CD8-positive, alpha-beta memory T cell (primary cell): ENCODE measurements at places on chromosomes 2 and 18. TPM values are rescaled to one million over a fixed set of nuclear protein-coding genes. Genes with fewer than 3 reads are reported as not detected.

- DNase-seq, result no peak
Measured at GRCh38 chr2:182625814-182626213, 90.2 kb upstream of the DNAJC10 start.

- no peak for DNase-seq
Measured at GRCh38 chr2:181697126-181697525, 16.8 kb upstream of the NEUROD1 start.

GRCh38 chr2:5387406-5387805, 304.8 kb upstream of the SOX11 start:
- DNase-seq, result no peak

TEX44 gene
- total RNA-seq, result not detected

GRCh38 chr2:227413371-227413770, 25.6 kb upstream of the SCYGR1 start:
- no peak for DNase-seq
